ENCODE measurements at places on chromosomes 12 and 14.

DNA sequence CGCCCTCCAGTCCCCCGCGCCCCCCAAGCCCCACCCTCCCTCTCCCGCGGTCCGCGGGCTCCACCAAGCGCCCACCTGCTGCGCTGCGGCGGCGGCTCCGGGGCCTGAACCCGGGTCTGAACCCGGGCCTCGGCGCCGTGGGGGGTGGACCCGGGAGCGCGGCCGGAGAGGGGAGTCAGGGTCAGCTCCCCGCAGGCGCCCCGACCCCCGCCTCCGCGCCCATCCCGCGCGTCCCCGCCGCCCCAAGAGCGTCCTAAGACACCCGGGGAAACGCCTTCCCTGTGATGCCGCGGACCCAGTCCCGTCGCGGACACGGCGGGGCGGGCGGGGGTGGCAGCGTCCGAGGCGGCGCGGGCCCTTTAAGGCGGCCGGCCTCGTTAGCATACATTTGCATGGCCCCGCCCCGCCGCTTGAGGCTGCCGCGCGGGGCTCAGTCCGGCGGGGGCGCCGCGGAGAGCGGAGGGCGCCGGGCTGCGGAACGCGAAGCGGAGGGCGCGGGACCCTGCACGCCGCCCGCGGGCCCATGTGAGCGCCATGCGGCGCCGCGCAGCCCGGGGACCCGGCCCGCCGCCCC is at the start of gene MMP17:
Gene MMP17 (plus strand): TSS at position 433 of the 574 bp plus-strand sequence. CDS start 102 bp downstream, at position 535.
- no peak for DNase-seq

DNA sequence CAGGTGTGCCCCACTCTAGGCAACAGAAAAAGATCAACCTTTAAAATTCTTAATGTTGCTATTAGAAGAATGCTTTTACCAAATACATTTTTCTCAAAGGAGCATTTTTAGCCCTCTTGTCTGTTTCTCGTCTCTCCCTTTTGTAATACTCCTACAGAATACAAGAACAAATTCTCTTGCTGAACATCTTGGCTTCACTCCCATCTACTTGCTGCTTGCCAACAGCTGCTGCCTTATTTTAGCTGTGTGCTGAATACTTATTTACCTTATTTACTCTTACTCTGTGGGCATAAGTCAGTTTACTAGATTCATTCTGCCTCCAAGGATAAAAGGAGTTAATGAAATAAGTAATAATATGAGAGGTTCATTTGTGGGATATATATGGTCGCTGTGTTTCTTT is 70.8 kb downstream of the POLR3B start:
- peak; percentile 8 for DNase-seq

- DNase-seq, result no peak
Observed at GRCh38 chr14:93751946-93752655, 36.2 kb downstream of the PRIMA1 start.

DNA sequence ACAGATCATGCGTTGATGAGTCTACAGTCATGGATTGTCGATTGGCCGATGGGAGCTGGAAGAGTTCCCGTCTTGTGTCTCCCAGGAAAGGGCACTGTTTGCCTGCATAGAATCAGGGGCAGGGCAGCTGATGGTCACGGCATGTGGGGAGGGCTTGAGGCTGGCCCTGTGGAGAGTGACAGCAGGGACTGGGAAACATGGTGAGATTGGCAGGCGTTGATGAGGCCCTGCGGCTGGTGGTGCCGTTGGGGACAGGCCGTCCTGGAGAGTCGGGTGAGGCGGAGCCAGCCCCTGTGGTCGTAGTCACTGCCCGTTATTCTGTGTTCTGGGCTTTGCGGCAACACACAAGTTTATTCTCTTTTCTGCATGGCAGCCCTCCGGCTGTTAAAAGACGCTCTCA is 52.9 kb downstream of the TECPR2 start:
- no peak for DNase-seq

DNA sequence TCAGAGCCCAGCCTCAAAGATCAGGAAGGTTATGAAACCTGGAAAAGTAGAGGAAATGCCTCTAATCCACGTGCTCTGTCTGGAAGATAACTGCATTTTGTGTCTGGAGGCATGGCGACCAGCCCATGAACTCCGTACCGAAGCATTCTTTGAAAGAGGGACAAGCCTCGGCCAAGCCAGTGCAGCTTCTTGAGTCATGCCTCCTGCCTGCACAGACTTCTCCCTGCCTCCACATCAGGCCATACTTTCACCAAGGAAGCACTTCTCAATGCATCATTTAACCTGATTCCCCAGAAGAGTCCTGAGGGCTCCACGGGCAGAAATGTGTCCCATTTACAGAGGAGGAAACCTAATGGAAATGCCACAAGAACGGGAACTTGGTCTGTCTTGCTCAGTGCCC is 3.4 kb downstream of the ACTN1 start:
- no peak for DNase-seq

GRCh38 chr14:29955087-29955486 is 27.4 kb upstream of the PRKD1 start:
- no peak for DNase-seq

DNA sequence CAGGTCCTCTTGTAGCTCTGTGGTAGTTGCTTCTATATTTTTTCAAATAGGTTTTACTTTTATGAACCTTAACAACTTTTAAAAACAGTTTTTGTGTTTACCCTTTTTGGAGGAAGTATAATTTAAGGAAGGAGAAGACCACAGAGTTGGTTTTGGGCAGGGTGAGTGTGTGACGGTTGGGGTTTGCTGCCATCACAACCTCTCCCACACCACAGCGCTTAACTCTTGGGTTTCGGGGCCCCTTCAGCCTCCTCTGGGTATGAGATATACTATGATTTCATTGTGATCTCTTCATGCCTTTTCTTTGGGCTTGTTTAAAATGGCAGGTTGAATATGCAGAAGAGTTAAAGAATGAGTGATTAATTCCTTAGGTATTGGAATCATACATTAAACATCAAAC is 228.7 kb upstream of the CRY1 start:
- no peak for DNase-seq

DNA sequence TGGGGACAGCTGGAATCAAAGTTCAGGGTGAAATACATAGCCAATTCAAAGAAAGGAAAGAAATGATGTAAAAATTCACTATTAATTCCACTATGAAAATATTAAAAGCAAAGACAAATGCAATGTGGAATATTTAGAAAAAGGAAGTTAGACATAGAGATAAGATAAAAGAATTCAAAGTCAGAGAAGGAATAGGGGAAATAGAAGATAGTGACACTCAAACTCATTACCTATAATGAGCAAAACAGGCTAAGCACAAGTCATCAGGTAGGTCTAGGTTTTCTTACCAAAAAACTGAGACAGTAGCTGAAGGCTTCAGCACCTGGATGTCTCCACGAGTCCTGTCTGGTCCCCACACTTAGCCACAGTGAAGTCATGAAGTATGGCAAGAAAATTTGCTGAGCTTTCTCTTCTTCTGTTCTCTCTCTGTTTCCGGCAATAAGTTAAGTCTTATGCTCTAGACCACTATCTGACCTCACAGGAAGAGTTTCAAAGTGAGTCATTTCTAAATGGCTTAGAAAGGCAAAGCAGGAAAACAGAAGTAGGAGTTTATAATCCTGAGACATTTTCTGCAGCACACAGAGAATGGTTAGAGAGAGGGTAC is at the start of gene C3AR1:
Gene C3AR1 (minus strand): TSS at position 369 of the 604 bp plus-strand sequence. CDS start 6,174 bp downstream, outside the sequence.
- no peak for DNase-seq

DNA sequence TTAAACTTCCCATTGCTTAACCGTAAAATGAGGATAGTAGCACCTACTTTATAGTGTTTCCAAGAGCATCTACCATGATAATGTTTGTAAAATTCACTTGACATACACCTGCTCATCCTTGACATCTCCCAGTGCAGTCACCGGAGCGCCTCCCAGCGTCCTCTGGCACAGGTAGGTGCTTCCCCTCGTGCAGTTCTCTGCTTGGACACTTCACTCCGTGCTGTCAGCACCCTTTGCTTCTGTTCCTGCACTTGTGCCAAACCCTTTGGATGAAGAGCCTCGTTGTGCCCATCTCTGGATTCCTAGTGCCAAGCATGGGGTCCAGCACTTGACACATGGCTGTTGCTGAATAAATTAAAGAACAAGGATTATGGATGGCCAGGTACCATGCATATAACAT is 28.3 kb downstream of the ETV6 start:
- no peak for DNase-seq

GRCh38 chr12:71356569-71356968 is 83.0 kb upstream of the LGR5 start:
- DNase-seq, result no peak

DNA sequence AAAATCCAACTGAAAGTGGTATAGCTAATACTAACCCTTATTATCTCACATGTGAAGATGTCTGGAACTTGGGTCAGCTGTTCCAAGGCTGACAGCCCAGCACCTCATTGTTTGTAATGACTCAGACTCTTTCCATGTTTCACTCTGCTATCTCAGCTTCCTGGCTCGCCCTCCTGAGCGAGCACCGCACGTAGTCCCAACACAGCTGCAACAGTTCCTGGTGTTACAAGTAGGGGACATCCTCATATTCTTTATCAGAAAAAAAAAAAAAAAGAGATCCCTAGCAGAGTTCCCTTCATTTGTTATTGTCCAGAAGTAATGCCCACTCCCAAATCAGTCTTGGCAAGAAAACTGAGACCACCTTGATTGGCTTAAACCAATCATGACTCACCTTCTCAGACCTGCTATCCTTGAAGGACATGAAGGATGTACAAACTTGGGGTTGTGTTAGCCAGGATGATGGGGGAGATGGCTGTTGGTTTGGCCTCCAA is 92.5 kb downstream of the ADCK1 start:
- no peak for DNase-seq

GRCh38 chr12:108345716-108346633 is 6.9 kb upstream of the CMKLR1 start:
- no peak for DNase-seq

GRCh38 chr14:37320106-37320505 is 122.4 kb downstream of the MIPOL1 start:
- no peak for DNase-seq

GRCh38 chr12:31234955-31235867 is 90.7 kb downstream of the SINHCAF start:
- DNase-seq, result peak; percentile 94

DNA sequence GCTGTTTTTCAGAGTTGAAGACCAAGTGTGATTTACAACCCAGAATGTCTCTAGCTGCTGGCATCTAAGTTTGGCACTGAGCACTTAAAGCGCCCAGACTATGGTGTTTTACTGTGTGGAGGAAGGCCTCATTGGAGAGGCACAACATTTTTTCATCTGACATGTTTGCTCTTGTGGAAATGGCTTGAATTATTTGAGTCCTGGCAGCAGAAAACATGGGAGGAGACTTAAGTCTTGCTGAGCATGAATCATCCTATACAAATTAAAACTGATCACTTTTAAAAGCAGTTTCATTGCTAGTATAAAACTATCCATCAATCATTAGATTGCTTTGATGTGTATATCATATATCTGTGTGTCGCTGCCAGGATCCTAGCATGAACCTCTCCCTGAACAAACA is 85.9 kb upstream of the REP15 start:
- DNase-seq, result no peak

DNA sequence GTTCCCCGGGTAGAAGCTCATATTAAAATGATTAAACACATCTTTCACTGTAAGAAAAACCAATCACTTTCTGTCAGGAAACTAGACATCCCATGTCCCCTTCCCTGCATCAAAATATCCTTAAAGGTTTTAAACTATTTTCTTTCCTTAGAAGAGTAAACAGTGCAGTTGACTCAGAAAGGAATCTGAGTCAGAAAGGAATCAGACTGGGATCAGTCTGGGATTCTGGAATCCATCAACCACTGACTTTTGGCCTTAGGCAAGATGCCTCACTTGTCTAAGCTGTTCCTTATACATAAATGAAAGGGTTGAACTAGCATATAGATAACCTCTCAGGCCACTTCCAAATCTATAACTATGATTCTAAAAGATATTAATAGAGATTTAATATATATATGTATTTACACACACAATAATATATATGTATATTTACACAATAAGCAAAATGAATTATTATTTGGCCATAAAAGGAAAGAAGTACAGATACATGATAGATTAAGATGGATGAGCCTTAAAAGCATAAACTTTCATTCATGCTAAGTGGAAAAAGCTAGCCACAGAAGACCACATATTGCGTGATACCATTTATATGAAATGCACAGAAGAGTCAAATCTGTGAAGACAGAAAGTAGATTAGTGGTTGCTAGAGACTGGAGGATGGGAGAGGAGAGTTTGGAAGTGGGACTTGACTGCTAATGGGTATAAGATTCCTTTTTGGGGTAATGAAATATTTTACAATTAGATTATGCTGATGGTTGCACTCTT is 114.4 kb downstream of the SLC38A1 start:
- no peak for DNase-seq

GRCh38 chr12:116459916-116460663 is 99.1 kb upstream of the MAP1LC3B2 start:
- no peak for DNase-seq

- no peak for DNase-seq
Observed at GRCh38 chr12:6555018-6555691, 687 bp downstream of the IFFO1 start.

GRCh38 chr14:72782817-72783216 is 111.1 kb downstream of the DPF3 start:
- no peak for DNase-seq

GRCh38 chr14:81589381-81590065 is 55.9 kb upstream of the SEL1L start:
- no peak for DNase-seq

- DNase-seq, result peak; percentile 54
Observed at GRCh38 chr12:49983892-49984291, 11.1 kb downstream of the AQP6 start.

GRCh38 chr12:55736780-55737580 is 5.9 kb upstream of the GDF11 start:
- peak; percentile 35 for DNase-seq

GRCh38 chr12:51851413-51852124 is 3.1 kb upstream of the FIGNL2 start:
- no peak for DNase-seq

DNA sequence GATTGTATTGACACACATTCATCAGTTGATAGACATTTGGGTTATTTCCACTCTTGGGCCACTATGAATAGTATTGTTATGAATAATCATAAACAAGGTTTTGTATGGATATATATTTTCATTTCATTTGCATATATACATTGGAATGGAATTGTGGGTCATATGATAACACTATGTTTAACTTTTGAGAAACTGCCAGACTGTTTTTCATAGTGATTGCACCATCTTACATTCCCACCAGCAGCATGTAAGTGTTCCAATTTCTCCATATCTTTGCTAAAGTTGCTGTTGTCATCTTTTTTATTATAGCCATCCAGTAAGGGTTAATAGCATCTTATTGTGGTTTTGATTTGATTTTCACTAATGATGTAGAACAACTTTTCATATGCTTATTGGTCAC is 198.5 kb upstream of the PPFIA2 start:
- no peak for DNase-seq

- DNase-seq, result no peak
Observed at GRCh38 chr14:67050896-67051295, 138.3 kb upstream of the GARIN2 start.

DNA sequence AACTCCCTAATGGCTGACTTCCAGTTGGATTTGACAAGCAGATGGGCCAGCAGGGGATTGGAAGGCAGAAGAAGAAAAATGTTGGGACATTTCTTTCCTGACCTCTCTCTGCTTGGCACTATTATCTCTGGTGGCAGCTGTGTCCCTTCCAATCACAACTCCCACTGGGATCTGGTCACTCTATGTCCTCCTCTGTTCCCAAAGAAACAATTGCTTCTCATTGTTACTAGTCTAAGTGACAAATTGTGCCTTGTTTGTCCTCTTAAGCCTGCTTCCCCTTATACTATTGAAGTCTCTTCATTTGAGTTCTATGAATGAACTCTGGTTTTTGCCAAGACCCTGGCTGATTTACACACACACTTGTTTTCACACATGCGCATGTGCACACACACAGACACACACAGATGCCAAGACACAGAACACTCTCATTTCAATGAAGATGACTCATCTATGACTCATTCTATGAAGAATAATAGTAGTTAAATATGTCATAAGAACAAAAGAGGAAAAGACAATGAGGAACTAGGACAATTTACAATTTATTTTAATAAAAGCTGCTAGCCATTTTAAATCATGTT is 83.0 kb upstream of the FAR2 start:
- no peak for DNase-seq

Measured in NCI-H1105 treated with DMSO at 0.1 percent for 48 hours (cell line).